A549 treated with CpdA at 1 μM for 4 hours (cell line): ENCODE measurements at places on chromosomes 1 and 21. TPM values are rescaled to one million over a fixed set of nuclear protein-coding genes. Genes with fewer than 3 reads are reported as not detected.

SPRR2F gene
- total RNA-seq, result not detected in 5 replicates

RNF186 gene
- not detected in 5 replicates for total RNA-seq

COL24A1 gene
- 0.02 to 0.03 TPM in 2 of 5 replicates, not detected in the others for total RNA-seq

HAO2 gene
- total RNA-seq, result not detected in 5 replicates

RAVER2 gene
- total RNA-seq, result 4.4 to 5.6 TPM (median 5.2 TPM) in 5 replicates

PDE4B gene
- total RNA-seq, result 16.7 to 24.2 TPM (median 18.2 TPM) in 5 replicates

ZRANB2 gene
- total RNA-seq, result 17.5 to 36.7 TPM (median 24.6 TPM) in 5 replicates

RCAN1 gene
- 8.2 to 11.3 TPM (median 10.0 TPM) in 5 replicates for total RNA-seq

OR10Z1 gene
- not detected in 5 replicates for total RNA-seq

LAMC2 gene
- total RNA-seq, result 25.3 to 36.8 TPM (median 29.1 TPM) in 5 replicates

FAM151A gene
- total RNA-seq, result not detected in 5 replicates

CLCNKB gene
- total RNA-seq, result 0.03 to 0.09 TPM in 2 of 5 replicates, not detected in the others

TDRD5 gene
- total RNA-seq, result 0.01 to 0.09 TPM (median 0.05 TPM) in 3 of 5 replicates, not detected in the others

AADACL3 gene
- total RNA-seq, result not detected in 5 replicates

CEP350 gene
- total RNA-seq, result 9.0 to 16.7 TPM (median 12.6 TPM) in 5 replicates

IL24 gene
- total RNA-seq, result 0.24 to 0.57 TPM (median 0.40 TPM) in 4 of 5 replicates, not detected in the other

KLHDC8A gene
- 0.22 to 0.79 TPM (median 0.59 TPM) in 5 replicates for total RNA-seq

C8A gene
- total RNA-seq, result not detected in 5 replicates

MNDA gene
- total RNA-seq, result not detected in 5 replicates

OR14K1 gene
- not detected in 5 replicates for total RNA-seq

LCA5L gene
- total RNA-seq, result 0.97 to 2.6 TPM (median 1.3 TPM) in 5 replicates

FAM72B gene
- total RNA-seq, result 6.3 to 8.8 TPM (median 6.8 TPM) in 5 replicates

SERTAD4 gene
- 0.63 to 1.2 TPM (median 0.76 TPM) in 5 replicates for total RNA-seq

RCC1 gene
- 82.3 to 86.1 TPM (median 82.8 TPM) in 5 replicates for total RNA-seq

OR2L5 gene
- not detected in 5 replicates for total RNA-seq

CD1D gene
- total RNA-seq, result 0.05 TPM in 1 of 5 replicates, not detected in the others

HEYL gene
- 2.3 to 3.3 TPM (median 3.0 TPM) in 5 replicates for total RNA-seq

CLCA4 gene
- not detected in 5 replicates for total RNA-seq

HCN3 gene
- total RNA-seq, result 2.9 to 5.8 TPM (median 4.5 TPM) in 5 replicates

TEKT2 gene
- not detected in 5 replicates for total RNA-seq

CD5L gene
- not detected in 5 replicates for total RNA-seq

MYOG gene
- total RNA-seq, result not detected in 5 replicates

HHAT gene
- total RNA-seq, result 1.4 to 2.2 TPM (median 1.9 TPM) in 5 replicates

TMIGD3 gene
- total RNA-seq, result not detected in 5 replicates

DEDD gene
- 23.0 to 33.3 TPM (median 32.4 TPM) in 5 replicates for total RNA-seq

ATP6V1G3 gene
- total RNA-seq, result not detected in 5 replicates

FCGR3A gene
- not detected in 5 replicates for total RNA-seq

CFAP45 gene
- total RNA-seq, result 0.51 to 0.99 TPM (median 0.64 TPM) in 5 replicates

SPRR4 gene
- not detected in 5 replicates for total RNA-seq

PLA2G2D gene
- 0.03 TPM in 1 of 5 replicates, not detected in the others for total RNA-seq
